ENCODE measurements at places on chromosomes 7 and 10.

DNA sequence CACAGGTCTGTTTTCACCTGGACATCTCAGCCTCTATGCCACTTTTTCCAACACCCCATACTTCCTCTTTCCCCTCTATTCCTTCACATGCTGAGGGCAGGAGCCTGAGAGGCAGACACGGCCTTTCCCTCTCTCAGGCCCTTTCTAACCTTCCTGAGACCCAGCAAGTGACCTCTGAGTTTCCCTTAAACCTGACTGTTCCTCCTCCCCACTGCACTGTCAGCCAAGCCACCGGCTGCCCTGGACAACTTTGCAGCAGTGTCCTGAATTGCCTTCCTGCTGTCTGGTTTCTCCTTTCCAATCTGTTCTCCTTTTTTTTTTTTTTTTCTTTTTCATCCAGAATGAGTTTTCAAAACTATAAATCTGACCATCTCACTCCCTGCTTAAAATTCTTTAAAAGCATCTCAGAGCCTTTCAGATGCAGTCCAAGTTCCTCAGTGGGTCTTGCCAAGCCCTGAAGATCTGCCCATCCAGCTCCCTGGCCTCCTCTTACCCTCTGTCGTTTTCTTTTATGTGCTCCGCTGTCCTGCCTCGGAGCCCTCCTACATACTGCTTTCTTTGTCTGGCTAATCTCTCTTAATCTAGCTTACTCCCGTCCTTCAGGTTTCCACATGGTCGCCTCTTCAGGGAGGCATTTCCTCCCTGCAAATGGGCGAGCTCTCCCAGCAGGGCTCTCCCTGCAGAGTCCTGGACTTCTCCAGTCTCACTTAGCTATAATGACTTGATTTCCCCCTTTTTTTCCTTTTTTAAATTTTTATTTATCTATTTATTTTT, 30.5 kb downstream of the SLC13A4 start:
- no peak for DNase-seq

DNA sequence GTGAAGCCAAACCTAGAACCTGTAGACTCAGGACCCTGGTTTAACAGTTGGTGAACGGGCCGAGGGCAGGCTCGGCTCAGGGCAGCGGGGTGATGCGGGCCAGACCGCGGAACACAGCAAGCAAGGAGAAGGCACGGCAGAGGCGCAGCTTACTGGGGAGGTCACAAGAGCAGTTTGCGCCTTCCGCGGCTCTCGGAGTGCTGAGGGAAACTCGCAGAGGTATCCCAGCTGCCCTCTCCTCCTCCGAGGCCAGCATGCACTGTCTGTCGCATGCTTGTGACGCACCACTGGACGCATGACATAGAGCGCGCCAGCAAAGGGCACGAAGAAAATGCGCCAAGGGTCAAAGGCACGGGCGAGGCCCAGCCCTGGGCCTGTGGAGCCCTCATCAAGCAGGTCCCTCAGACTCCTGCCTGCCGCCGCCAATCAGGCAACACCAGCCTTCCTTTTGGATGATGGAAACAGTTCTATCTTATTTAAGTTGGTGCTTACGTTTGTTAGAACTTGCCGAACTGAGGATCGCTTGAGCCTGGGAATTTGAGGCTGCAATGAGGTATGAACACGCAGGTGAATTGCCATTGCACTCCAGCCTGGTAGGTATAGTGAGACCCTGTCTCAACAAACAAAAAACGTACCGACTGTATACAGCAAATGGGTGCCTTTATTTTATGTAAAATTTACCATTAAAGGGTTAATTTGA, 574.3 kb upstream of the GHITM start:
- no peak for DNase-seq

- no peak for DNase-seq
Observed at GRCh38 chr10:130459011-130459410, 322.8 kb downstream of the GLRX3 start.

DNA sequence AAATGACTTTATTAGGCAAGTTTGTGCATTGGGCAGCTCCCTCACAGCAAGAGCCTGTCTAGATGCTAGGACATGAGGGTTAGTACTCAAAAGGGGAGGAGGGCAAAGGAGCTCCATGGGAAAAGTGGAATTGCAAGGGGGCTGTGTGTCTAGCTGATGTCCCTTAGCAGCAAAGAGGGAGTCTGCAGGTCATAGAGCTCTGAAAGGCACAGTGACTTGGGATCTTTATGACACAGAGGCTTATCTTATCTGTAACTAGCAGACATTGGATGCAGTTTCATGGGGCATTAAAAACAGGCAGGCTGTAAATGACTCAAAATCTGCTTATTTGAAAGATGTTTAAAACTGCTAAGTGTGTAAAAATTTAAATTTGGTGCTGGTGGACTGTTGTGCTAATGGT, 556.2 kb upstream of the FZD8 start:
- no peak for DNase-seq

DNA sequence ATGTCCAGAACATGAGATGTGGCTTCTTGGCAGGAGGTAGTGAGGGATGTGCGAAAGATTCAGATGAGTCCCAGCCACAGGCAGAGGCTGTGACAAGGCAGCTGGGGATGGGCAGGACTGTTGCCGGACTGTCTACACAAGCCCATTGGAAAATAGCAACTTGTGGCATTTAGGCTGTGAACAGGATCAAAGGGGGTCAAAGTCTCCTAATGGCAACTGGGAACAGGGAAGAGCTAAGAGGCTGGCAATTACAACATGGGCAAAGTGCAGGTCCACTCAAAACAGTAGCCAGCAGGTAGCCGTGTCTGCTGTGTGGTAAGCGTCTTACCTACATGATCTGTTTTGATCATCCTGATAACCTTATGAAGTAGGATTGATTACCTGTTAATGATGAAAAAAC, 254.2 kb upstream of the ZNF32 start:
- DNase-seq = no peak

DNA sequence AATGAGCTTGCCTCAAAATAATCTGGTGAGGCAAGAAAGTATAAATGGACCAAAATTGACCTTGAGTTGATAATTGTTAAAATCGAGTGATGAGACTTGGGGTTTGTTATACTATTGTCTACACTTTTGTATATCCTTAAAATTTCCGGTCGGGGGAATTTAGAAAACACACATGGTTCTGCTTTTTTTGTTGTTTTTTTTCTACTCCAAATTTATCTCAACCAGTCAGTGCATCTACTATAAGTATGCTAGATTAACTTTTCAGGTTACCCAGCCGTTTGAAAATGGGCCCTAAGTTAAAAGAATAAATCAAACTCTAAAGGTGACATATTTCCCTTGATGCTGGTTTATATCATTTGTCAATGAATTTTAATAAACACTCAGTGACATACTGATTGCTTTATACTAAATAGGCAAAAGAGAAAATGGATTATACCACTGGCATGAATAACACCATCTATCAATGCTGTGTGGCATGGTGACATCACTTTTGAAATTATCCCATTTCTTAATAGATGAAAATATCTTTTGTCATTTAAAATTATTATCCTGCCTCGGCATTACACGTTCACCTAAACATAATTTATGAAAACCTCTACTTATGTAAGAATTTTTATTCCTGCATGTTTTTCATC, 40.3 kb upstream of the ST8SIA6 start:
- DNase-seq = no peak

- DNase-seq = no peak
Observed at GRCh38 chr7:47253650-47254080, 328.2 kb downstream of the TNS3 start.

- DNase-seq = no peak
Observed at GRCh38 chr10:48551861-48552591, 52.8 kb downstream of the ARHGAP22 start.

- DNase-seq = no peak
Observed at GRCh38 chr7:94974423-94974822, 67.0 kb downstream of the PPP1R9A start.

- DNase-seq = no peak
Observed at GRCh38 chr7:131879424-131879823, 323.0 kb upstream of the PODXL start.

DNA sequence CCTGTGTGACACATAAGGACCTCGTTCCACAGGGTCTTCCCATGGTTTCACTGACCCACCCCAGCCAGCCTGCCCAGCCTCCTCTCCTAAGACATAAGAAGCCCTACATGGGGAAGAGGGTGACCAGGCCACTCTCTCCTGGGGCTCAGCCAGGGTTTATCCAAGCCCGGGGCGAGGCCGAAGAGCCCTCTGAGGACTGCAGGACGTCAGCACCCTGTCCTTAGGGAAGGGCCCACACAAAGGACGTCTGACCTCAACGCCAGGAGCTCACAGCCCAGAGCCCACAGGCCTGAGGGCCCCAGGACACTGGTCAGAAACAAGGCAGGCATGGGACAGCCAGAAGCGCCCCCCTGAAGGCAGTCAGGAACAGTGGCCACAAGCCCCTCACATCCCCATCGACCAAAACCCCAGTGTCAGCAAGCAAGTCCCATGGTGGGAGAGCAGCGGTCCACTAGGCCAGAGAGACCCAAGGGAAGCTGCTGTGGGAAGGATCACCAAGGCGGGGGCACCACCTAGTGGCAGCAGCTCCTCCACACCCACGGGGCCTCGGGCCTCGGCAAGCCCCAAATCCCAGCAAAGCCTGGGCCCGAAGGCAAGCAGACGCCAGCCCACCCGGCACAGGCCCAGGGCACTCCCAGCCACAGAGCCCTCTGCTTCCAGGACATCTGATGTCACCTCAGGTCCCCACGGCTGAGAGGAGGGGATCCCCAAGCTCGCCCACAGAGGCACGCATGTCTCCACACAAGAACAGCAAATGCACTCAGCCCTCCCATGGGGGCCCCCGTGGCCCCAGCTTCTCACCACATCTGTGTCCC, 23.4 kb downstream of the MAD1L1 start:
- peak; percentile 33 for DNase-seq

DNA sequence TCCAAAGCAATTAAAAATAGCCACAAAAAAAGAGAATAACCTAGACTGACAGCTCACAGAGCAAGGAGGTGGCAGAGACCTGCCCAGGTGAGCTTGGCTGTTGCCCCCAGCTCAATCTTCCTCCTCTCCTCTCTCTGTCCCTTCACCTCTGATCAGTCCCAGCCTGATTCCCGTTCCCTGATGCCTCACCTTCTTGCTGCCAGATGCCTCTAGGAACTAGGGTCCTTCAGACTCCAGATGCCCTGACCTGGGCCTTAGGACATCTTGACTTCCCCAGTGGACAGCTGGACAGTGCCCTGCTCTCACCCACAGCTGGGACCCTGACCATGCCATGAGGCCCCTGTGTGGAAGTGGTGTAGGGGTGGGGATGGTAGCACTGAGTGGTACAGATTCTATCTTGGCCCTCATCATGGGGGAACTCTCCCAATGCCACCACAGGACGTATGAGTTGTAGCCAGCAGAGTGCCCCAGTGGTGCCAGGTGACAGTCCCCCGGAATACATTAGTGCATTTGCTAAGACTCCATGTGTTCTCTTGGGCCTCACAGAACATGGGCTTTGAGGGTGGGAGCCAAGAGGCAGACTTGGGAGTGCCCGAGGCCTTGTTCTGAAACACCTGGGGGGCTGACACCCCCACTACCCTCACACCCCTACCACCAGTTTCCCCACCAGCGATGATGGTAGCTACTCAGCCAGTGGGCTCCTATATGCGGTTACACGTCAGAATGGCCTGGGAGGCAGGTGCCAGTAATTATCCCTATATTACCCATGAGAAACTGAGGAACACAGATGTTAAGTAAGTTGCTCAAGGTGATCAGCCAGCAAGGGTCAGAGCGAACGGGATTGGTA, 2.0 kb downstream of the DEPP1 start:
- no peak for DNase-seq

GRCh38 chr7:95027234-95027872, 120.0 kb downstream of the PPP1R9A start:
- no peak for DNase-seq

GRCh38 chr10:9868499-9868898, 1149.2 kb upstream of the CELF2 start:
- no peak for DNase-seq

- no peak for DNase-seq
Observed at GRCh38 chr10:77234599-77234998, 403.0 kb downstream of the KCNMA1 start.

DNA sequence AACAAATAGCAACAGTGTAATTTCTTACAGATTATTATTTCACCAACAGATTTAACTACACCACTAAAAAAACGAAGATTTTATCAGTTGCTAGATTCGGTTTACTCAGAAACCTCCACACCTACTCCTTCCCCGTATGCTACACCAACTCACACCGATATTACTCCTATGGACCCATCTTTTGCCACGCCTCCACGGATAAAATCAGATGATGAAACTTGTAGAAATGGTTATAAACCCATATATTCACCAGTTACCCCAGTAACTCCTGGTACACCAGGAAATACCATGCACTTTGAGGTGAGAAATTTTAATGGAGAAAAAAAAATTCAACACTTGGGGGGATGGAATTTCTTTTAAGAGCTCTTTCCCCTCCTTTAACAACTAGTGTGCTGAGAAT, 92.5 kb downstream of the KMT2E start:
- DNase-seq = no peak

GRCh38 chr10:61729596-61729995, 66.9 kb downstream of the CABCOCO1 start:
- no peak for DNase-seq

DNA sequence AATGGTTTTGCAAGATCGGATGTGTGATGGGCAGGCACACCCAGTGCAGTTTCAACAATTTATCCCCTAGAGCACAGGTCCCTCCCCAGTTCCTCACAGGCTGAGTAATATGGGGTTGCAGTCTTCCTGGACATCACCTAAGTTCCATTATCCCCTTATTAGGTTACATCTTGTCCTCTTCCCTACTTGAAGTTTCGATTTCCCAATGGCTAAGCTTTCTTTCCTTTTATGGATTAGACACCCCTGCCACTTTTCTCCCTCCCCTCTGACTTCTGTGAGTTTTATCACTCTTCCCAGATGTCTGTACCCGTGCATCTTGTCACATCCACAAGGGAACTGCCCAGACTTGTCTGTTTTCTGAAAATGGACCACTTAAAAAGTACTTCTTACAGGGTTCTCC, 2.4 kb upstream of the NIPSNAP2 start:
- no peak for DNase-seq
